Activated naive CD8-positive, alpha-beta T cell treated with anti-CD3 and anti-CD28 coated beads, Interleukin-2, amount 50 U/mL, for 24 hours (primary cell): ENCODE measurements at places on chromosomes 11 and 22.
A peak's percentile ranks its signal among the peaks of the same experiment; 100 is the strongest.

DNA sequence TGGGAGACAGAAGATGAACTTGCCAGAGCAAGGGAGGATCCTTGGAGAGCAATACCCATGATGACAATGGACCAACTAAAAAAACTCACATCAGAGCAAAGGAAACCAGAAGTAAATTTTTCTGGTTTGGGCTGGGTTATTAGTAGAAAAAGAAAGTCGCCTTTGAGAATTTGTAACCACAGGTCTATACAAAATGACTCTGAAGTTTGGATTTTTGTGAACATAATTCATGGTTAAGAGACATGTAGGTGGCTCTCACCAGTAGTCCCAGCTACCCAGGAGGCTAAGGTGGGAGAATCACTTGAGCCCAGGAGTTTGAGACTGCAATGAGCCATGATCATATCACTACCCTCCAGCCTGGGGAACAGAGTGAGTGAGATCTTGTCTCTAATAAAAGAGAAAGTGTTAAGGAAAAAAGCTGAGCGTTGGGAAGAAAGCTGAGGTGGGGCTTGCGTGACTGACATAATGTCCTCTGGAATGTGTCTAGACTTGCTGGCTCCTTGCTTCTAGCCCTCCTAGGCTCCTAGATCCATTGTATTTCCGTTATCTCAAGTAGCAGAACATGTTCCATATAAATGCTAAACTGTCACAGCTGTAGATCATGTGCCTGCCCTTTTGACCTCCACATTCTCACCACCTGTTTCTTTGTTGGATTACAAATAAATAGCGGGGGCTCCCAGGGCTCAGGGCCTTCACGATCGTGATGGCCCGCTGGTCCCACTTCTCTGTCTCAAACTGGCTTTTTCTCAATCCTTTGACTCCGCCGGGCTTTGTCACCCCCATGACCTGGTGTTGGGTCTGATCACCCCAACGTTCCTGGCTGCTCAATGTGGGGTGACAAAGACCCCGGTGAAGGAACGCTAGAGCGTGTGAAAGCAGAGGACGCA, 56.2 kb upstream of the SC5D start:
- H3K27me3 ChIP-seq: peaks cover 21% of the 10 kb centered on the region
- no peak overlapping the region for H3K4me3 ChIP-seq
- no peak overlapping the region for H3K27ac ChIP-seq
- H3K36me3 ChIP-seq: no peaks in the 10 kb centered on the region
- H3K4me1 ChIP-seq: peaks cover 18% of the 10 kb centered on the region

- H3K4me1 ChIP-seq: no peaks in the 10 kb centered on the region
- DNase-seq: no peak
- H3K27ac ChIP-seq: no peak overlapping the region
- H3K36me3 ChIP-seq: peaks cover 5% of the 10 kb centered on the region
Observed at GRCh38 chr22:27820896-27821866, 19.6 kb upstream of the MN1 start.

- no peak for DNase-seq
- peak overlapping the region; percentile 98 for H3K27ac ChIP-seq
- H3K36me3 ChIP-seq: no peaks in the 10 kb centered on the region
- no peaks in the 10 kb centered on the region for H3K27me3 ChIP-seq
- peak overlapping the region; percentile 76 for H3K4me3 ChIP-seq
Observed at GRCh38 chr22:36452250-36452977, 29.0 kb downstream of the TXN2 start.

GRCh38 chr11:129331217-129331616, 44.4 kb upstream of the BARX2 start:
- no peak for DNase-seq
- H3K27ac ChIP-seq: no peak overlapping the region
- H3K36me3 ChIP-seq: no peaks in the 10 kb centered on the region
- peaks cover 2% of the 10 kb centered on the region for H3K27me3 ChIP-seq
- no peak overlapping the region for H3K4me3 ChIP-seq
